Fibroblast of skin of right quadriceps (primary cell): ENCODE measurements at places on chromosomes 4 and X.

GRCh38 chr4:6495736-6496135, 23.3 kb upstream of the PPP2R2C start:
- no peak for DNase-seq

GRCh38 chr4:53676402-53676871, 85.2 kb upstream of the LNX1 start:
- peak; percentile 69 for DNase-seq

DNA sequence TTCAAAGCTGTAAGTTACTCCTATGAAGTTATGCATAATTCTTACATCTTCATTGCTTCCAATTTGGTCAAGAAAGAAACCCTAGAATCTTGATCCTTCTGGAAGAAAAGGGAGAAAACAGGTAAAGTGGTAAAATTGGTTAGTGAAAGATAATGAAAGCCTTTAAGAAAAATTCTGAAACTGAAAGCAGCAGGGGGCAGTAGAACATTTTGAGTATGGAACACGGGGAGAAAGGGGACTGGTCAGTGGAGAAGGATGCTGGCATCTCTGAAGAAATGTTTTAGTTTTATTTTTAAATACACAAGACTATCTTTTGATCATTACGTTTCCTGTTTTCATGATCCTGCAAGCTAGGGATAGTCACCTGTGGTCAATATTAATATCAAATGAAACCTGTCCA, 54.3 kb downstream of the SLIT2 start:
- DNase-seq, result no peak

GRCh38 chr4:62544428-62544827, 1344.3 kb downstream of the ADGRL3 start:
- DNase-seq, result peak; percentile 1

DNA sequence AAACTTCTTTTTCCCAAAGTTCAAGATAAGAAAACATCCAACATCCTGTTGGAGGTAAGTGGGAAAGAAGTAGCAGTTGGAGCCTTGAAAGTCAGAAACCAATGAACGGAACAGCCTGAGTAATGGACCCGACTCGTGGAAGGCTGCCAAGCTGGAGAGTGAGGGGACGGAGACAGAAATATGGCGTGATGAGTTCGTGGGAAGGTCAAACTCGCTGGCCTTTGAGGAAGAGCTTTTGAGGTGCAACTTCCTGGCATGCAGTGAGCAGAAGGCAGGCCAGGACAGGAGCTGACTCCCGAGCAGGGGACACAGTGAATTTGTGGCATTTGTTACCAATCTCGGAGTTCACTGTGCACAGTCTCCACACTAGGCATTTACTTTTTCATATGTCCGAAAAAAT, 1.0 kb upstream of the TRIML1 start:
- DNase-seq, result no peak

DNA sequence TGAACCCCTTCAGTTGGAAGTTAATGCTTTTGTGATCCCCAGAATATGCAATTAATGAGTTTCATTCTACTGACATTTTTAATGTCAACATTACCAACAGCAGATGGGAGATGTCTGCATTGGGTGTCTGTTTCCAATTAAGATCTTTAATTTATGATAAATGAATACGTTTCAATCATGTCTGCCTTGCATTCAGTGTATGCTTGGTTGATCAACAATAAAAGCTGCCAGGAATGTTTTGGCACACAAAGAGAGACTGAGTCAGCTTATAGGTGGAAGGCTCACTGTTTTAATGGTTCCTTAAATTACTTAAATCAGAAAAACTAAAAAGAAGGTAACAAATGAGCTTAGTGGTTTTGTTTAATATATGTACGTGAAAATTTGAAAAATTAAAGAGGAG, 359.9 kb upstream of the CNKSR2 start:
- DNase-seq, result no peak

DNA sequence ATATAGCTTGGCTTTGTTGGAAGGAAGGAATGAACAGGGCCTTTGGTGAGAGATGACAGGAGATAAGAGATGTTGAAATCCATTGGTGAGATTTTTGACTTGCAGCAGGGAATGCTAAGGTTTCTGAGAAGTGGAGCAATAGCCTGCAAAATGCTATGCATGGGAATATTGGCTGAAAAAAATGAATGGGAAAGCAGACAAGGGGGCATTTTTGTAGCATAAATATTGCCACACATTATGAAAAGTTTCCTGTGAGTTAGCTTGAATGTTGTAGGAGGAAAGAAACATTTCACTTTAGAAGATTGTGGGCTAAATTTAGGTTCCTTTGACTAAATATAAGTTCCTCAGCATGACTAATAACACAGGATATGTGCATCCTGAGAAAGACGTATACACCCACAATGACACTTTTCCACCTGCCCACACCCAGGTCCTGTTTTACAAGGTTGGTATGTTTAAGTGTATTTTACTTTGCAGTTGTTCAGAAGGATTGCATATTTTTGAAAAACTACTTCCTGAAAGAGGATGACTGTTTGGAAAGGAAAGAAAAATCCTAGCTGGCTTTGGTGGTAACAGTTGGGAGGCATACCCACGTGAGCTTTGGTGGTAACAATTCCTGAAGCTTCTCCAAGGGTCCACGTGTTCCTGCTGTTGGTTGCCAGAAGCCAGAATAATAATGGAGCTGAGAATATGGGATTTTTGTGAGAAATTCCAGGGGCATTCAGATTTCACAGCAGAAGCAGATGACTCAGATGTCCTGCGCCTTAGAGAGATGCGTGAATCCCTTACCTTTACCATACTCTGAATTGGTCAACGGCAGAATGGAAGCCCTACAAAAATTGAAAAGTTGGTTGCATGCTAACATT, 28.5 kb downstream of the PHEX start:
- DNase-seq, result peak; percentile 28

DNA sequence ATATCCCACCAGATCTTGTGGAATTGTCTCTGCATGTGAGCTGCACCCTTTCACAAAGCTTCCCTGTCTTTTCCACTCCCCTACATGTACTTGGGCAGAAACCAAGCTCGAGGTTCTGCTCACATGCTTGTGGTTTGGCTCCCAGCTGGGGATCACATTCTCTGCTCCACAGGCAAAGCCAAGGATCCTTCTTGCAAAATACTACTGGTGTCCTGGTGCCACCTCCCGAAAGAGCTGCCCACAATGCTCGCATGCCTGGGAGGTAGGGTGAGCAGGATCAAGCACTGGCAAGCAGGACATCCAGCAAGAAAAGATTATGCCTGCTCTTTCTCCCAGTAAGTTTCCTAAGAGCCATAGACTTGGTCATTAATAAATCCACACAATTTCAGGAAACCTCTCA, 45.1 kb upstream of the PPARGC1A start:
- DNase-seq, result peak; percentile 91

DNA sequence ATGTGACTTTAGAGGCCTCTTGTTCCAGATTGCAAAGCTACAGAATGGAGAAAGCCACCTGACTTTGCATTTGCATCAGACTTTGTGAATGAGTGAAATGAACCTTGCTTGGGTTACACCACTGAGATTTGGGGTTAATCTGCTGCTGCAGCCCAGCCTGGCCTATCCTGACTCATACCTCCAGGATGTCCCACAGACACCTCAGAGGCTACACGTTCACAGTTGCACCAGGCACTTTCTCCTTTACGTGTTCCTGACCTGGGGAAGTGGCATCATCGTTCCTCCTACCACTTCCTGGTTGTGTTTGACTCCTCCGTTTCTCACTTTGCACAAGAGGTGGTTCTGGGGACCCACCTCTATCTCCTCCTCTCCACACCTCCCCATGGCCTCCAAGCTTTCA, 9.2 kb upstream of the SORCS2 start:
- DNase-seq, result no peak

DNA sequence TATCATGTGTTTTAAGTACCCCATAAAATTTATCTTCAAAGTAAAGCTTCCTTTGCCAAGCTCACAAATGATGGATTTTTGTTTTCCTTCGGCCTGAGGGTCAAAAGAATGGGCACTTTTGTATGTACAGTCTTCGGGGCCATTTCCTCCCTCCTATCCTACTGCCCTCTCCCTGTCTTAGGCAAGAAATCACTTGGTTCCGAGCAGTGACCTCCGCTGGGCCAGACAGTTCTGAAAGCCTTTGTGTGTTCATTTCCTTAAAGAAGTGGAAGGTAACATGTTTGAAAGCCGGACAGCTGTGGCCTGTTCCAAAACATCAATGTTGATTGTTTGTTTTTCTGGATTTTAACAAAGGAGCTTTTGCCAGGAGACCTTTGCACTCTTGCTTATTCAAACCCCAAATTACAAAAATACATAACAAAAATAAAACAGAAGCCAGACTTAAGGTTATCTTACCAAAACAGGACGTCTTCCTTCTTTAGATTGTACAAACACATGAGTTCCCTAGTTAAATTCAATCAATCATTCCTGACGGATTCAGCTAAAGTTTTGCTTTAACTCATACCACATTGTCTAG, 110.6 kb upstream of the LIMCH1 start:
- DNase-seq, result no peak

- peak; percentile 91 for DNase-seq
Observed at GRCh38 chr4:13988353-13989305, 361.1 kb upstream of the BOD1L1 start.

- peak; percentile 82 for DNase-seq
Observed at GRCh38 chr4:53185869-53186585, 179.8 kb downstream of the SCFD2 start.

DNA sequence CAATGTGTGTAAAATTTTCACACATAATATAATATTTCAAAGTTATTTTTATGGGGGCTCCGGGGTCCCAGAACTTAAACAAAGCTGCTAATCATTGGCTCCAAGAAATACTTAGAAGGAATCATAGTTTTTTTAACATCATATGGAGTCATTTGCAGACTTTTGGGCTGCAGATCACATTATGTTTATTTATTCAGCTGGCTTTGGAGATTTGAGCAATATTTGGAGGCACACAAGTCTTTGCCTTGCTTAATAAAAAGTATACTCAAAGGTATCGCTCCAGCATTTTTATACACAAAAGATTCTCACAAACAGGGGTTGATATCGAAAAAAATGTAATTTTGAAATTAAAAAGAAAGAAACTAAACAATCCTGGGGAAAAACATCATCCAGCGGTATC, 382.5 kb upstream of the TENM3 start:
- peak; percentile 10 for DNase-seq

DNA sequence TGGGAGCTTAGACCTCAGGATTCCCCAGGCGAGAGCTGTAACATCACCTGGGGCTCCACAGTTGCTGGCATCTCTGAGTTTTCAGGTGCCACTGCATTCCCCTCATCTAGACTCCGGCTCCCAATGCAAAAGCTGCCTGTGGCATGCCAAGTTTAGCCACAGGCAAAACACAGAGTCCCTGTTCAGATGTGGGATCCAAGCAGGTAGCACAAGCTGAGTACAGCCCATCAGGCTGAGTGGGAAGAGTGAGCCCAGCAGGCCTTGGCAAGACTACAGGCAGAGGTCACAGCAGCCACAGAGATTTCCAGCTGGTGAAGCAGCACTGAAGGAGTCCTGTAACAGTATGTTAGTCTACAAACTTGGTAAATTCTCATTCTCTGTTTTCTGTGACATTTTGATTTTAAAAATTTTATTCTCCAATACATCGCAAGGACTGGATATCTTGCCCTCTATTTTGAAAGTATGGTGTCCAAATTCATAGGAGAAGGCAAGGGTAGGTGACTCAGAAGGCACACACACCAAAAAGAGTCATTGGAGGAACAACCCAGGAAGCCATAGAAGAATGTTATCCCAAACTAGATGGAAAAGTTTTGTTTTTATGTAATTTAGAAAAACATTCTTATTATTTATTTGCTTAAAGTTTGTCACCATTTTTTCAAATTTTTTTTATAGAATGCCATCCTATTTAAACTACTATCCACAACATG, 13.6 kb upstream of the CXCL2 start:
- no peak for DNase-seq

DNA sequence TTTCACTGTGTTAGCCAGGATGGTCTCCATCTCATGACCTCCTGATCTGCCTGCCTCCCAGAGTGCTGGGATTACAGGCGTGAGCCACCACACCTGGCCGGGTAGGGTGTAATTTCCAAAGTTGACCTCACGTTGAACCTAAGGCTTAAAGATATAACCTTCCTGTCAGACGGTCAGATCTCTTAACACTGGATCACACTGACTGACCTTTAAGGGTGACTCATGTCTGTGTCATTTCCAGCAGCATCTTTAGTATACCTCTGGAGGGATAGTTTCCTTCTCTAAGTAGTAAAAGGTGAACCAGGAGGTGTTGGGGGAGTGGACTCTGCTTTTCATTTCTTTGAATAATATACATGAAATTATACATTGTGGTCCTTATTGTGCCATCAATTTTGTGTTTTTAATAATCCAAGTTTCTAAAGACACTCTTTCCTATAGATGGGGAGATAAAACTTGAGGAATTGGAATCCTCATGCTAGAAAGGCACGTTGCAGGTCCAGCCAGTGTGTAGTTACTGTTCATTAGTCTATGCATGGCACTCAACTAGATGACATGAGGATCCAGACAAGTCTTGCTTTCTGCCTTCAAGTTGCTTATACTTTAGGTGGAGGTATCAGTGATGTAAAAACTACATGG, 45.7 kb downstream of the ARHGAP10 start:
- DNase-seq, result no peak

- DNase-seq, result no peak
Observed at GRCh38 chr4:99863804-99864203, 30.4 kb downstream of the LAMTOR3 start.

GRCh38 chr4:90081432-90082144, 45.6 kb upstream of the CCSER1 start:
- DNase-seq, result no peak

- peak; percentile 76 for DNase-seq
Observed at GRCh38 chr4:159070742-159071141, 32.1 kb upstream of the RAPGEF2 start.

- peak; percentile 78 for DNase-seq
Observed at GRCh38 chr4:52051615-52052474, 741 bp downstream of the SPATA18 start.

DNA sequence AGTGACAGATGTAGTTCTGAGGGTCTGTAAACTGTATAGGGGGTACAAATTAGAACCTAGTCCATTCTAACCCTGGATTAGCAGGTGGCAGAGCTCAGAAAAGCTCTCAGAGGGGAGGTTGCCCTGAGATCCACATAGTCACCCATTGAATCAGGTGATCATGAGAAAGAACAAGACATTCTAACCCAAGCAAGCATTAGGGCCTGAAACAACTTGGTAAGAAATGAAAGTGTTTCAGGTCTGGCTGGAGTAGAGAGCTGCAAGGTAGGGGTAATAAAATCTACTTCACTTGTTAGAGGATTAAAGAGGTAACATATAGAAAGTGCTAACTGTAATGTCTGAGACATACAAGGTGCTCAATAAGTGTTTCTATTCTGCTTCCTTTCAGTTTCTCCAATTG, 8.8 kb upstream of the BMP2K start:
- DNase-seq, result no peak

GRCh38 chr4:37002625-37003024, 241.9 kb upstream of the NWD2 start:
- no peak for DNase-seq

GRCh38 chrX:77427611-77428010, 19.6 kb upstream of the FGF16 start:
- no peak for DNase-seq

- DNase-seq, result peak; percentile 92
Observed at GRCh38 chrX:134542485-134542884, 82.5 kb downstream of the HPRT1 start.

- DNase-seq, result peak; percentile 91
Observed at GRCh38 chr4:20251796-20252655, at the start of gene SLIT2. Gene SLIT2, plus strand, starts transcription at chr4:20251905. Its CDS starts 1,911 bp downstream, at chr4:20253816.
